ENCODE measurements at places on chromosomes 7 and 10.

GRCh38 chr10:103394180-103394579 lies 2.1 kb downstream of the ATP5MK start:
- no peak for DNase-seq

DNA sequence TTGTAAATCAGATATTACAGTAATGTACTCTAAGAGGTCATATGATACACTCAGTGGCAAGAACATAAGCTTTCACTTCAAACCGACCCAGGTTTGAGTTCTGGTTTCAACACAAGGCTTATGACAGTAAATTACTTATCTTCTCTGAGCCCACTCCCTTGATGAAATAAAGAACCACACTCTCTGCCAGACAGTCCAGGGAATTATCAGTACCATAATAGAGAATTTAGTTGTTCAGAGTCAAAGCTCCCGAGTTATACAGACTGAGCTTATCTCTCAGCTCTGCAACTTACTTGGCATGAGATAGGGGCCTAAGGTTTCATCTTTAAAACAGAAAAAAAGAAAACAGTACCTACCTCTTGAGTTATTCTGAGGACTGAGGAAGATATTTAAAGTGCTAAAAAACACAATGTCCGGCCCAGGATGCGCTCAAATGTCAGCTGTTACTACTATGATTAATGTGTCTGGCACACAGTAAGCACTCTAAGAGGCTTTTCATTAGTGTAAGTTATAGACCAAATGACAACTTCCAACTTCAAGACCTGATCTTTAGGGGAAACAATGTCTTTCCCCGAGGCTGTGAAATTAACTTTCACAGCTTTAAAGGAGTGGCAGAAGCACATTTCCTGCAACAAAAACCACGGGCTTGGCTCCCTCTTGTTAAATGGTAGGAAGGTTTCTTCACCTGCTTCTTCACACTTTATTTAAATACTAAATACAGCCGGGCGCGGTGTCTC lies 38.1 kb downstream of the UBE2H start:
- DNase-seq = no peak

GRCh38 chr7:17774248-17774647 lies 166.0 kb downstream of the SNX13 start:
- DNase-seq = peak; percentile 5

- DNase-seq = no peak
Observed at GRCh38 chr7:139271718-139272628, 40.9 kb downstream of the UBN2 start.

DNA sequence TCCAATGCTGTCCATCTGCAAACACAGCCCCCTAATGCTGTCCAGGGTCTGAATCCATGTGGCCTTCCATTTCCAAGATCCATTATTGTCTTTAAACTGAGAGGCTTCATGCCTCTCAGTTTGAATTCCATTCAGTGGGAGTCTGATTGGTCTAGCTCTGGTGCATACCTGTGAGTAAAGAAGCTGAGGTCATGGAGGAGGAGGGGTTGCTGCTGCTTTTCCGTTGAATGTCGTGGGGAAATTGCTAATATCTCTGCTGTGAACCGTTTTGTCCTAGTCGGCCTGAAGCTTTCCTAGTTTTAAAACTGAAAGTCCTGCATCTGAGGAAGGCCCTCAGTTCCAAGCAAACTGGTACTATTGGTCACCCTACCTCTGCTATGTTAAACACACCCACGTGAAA lies 17.7 kb downstream of the SH2D4B start:
- no peak for DNase-seq

GRCh38 chr10:69588358-69588757 lies 15.1 kb upstream of the NEUROG3 start:
- DNase-seq = no peak

DNA sequence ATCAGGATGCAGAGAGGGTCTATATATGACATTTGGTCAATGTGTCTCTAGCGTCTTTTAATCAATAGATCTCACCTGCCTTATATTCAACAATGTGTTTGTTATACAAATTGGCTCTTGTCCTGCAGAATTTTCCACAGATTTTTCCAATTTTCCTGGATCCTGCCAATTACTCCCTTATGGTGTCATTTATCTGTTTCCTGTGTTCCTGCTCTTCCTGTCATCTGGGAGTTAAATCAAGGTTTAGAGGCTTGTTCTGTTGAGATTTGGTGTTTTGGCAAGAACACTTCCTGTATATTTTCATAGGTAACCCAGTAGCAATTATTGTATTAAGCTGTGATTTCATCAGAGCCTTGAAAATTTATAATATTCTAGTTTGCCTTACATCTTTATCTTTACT lies 8.8 kb upstream of the C10orf71 start:
- no peak for DNase-seq

DNA sequence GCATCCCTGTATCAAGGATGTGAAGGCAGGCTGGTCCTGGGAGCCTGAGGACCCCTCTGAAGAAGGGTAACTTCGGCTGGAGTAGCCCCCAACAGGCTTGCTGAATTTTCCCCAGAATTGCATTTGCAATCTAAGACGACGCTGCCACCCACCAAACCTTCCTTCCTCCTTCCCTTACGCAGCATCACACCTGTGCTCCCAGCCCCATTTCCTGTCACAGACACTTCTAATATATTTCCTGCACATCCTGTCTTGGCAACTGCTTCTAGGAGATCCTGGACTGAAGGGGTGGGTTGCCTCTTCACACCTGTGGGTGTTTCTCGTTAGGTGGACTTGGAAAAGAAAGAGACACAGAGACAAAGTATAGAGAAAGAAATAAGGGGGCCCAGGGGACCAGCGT lies 9.4 kb upstream of the PGAM1 start:
- no peak for DNase-seq

DNA sequence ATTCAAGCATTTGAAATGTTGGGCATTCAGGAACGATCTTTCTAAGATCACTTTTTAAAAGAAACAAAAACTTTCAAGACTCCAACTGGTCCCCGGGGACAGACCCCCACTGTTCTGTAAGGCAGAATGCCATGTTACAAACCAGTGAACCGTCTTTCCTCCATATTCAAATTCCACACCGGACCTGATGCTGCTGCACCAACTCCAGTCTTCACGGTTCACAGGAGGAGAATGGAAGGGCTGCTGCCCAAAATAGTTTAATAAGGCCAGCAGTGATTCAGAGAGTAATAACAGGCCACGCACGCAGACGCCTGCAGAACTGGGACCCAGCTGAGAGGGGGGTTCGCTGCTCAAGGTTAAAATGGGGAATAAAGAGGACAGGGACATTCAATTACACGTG lies 47.2 kb downstream of the OSBPL3 start:
- peak; percentile 37 for DNase-seq

- no peak for DNase-seq
Observed at GRCh38 chr7:42197451-42197850, 39.6 kb downstream of the GLI3 start.

- no peak for DNase-seq
Observed at GRCh38 chr10:78935697-78936407, 132.9 kb upstream of the ZMIZ1 start.

- DNase-seq = no peak
Observed at GRCh38 chr10:1557081-1557480, 180.2 kb downstream of the ADARB2 start.

DNA sequence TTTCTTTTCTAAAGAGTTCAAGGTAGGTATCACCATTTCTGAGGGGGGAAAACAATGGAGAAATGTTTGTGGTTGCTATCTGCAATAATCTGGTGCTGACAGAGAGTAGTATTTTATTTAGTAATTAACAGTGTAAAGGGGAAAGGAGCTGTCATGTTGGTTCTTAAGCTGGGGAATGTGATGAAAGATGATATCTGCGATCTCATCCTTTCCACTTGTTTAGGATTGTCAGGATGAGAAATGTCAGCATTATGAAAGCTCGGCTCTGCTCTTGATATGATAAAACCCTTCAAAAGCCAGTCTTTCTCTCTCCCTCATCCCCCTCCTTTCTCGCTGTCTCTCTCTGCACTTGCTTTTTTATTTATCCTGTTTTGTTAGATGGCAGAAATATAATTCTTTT lies 106.1 kb downstream of the POU6F2 start:
- no peak for DNase-seq

- DNase-seq = no peak
Observed at GRCh38 chr7:78389022-78389421, 590.4 kb downstream of the PHTF2 start.

- DNase-seq = no peak
Observed at GRCh38 chr7:146116521-146117222, at the start of gene CNTNAP2. CNTNAP2 (plus strand) TSS chr7:146116801; CDS start chr7:146116877, 76 bp downstream.

GRCh38 chr10:98338318-98338717 lies 70.3 kb upstream of the LOXL4 start:
- no peak for DNase-seq

- DNase-seq = no peak
Observed at GRCh38 chr10:25766687-25767221, 167.3 kb upstream of the MYO3A start.

GRCh38 chr7:28239823-28240204 lies 59.2 kb upstream of the JAZF1 start:
- no peak for DNase-seq

- no peak for DNase-seq
Observed at GRCh38 chr7:2537981-2538851, 17.1 kb downstream of the BRAT1 start.

- no peak for DNase-seq
Observed at GRCh38 chr10:131146790-131147189, 164.7 kb downstream of the TCERG1L start.

GRCh38 chr10:133285217-133285616 lies 8.5 kb upstream of the ADAM8 start:
- no peak for DNase-seq
